ENCODE measurements at places on chromosomes 13 and 19. TPM values are rescaled to one million over a fixed set of nuclear protein-coding genes. Genes with fewer than 3 reads are reported as not detected.

- DNase-seq, result peak; percentile 65
- no peaks in the 10 kb centered on the region for H3K36me3 ChIP-seq
- no peak overlapping the region for H3K4me3 ChIP-seq
- peaks cover 16% of the 10 kb centered on the region for H3K27me3 ChIP-seq
These were observed 4.4 kb upstream of the KCNN4 start for GRCh38 chr19:43784981-43785808.

DNA sequence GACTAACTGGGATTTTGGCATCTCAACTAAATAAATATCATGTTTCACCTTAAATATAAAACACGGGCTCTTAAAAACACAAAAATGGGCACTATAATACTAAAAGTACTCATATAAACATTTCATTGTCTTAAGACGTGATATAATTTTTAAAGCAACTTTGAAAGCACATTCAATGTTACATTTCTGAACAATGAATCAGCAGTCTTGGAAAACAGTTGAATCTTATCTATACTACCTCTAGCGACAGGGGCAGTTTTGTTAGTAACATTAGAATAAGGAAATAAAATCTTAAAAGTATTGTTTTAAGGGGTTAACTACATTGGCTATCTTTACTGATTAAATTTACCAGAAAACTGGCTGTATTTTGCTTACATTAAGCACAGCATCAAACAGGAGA lies 156.9 kb downstream of the UGGT2 start:
- DNase-seq, result no peak
- H3K27me3 ChIP-seq, result no peaks in the 10 kb centered on the region
- no peaks in the 10 kb centered on the region for H3K4me1 ChIP-seq
- peaks cover 5% of the 10 kb centered on the region for H3K36me3 ChIP-seq
- no peak overlapping the region for H3K27ac ChIP-seq

DNA sequence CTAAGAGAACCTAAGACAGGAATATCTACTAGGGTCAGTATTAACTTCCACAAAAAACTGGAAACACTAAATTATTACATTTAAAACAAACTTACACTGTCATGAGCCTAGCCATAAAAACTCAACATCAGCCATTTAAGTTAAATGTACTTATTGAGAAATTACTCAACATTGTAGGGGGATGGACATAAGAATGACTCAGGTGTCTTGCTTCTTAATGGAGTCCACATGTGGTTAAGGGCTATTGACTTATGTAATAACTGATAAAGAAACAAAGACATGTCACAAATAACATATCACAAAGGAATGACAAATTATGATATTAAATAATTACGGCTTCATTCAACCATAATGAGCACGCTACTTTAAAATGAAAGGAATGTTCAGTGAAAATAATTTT lies 36.2 kb downstream of the CLDN10 start:
- H3K27ac ChIP-seq, result no peak overlapping the region
- no peaks in the 10 kb centered on the region for H3K36me3 ChIP-seq
- H3K27me3 ChIP-seq, result no peaks in the 10 kb centered on the region
- no peak overlapping the region for H3K4me3 ChIP-seq

DNA sequence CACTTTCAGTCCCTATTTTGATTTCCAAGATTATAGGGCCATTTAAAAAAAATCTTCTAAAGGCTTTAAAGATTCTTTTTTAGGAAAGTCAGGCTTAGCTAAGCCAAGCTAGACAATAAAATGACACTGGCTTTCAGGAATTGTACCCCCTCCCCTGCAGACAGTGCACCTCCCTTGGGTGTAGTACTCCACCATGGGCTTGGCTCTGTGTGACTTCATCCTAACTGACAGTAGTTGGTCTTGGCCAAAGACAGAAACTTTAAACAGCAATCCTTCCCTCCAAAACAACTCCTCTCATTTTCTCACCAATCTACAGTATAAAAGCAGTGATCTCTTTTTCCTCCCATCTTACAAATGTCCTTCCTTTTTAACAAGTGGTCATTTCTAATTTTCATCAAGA lies 283.0 kb downstream of the DNAJC15 start:
- no peak overlapping the region for H3K27ac ChIP-seq
- peaks cover 11% of the 10 kb centered on the region for H3K4me1 ChIP-seq
- no peaks in the 10 kb centered on the region for H3K27me3 ChIP-seq
- no peaks in the 10 kb centered on the region for H3K36me3 ChIP-seq
- DNase-seq, result no peak

- no peaks in the 10 kb centered on the region for H3K27me3 ChIP-seq
- peak overlapping the region; percentile 46 for H3K4me3 ChIP-seq
- peaks cover 6% of the 10 kb centered on the region for H3K4me1 ChIP-seq
- peak; percentile 66 for DNase-seq
- H3K36me3 ChIP-seq, result no peaks in the 10 kb centered on the region
These were observed 607 bp upstream of the SYNE4 start for GRCh38 chr19:36009220-36009619.

DNA sequence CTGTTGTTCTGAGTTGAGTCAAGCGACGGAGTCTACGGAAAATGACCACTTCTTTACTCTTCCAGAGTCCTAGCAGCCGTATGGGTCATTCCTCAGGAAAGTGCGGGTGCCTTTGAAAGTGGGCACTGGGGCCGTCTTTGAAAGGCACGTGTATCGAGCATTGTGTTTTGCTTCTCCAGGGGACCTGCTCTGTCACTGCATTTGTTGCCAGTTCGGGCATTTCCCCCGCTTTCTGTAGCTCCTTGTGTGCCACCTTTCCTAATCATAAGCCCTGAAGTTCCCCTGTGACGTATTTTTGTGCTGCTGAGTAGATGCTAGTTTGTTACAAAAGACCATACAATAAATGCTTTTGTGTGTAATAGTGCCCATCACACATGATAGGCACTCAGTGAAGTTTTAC lies 24.4 kb downstream of the SPATA13 start:
- no peaks in the 10 kb centered on the region for H3K4me1 ChIP-seq
- H3K4me3 ChIP-seq, result no peak overlapping the region
- H3K27ac ChIP-seq, result no peak overlapping the region
- H3K27me3 ChIP-seq, result no peaks in the 10 kb centered on the region
- DNase-seq, result no peak

DNA sequence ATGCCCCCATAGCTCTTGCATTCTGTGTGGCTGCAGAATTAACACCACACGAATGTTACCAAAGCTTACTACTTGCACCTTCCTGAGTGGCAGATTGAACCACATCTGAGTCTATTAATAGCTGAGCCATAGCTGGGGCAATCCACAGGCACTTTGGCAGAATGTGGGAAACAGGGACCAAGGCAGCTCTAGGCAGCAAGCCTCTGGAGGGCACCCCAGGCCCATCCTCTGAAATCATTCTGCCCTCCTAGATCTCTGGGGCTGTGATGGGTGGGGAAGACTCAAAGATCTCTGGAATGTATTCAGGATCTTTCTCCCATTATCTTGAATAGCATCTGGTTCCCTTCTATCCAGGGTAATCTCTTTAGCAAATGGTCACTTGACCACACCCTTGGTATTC lies 139.3 kb downstream of the TNFRSF19 start:
- no peak overlapping the region for H3K27ac ChIP-seq
- no peaks in the 10 kb centered on the region for H3K36me3 ChIP-seq
- no peaks in the 10 kb centered on the region for H3K27me3 ChIP-seq

GRCh38 chr13:78712831-78713230 lies 53.9 kb upstream of the OBI1 start:
- no peaks in the 10 kb centered on the region for H3K27me3 ChIP-seq
- no peak overlapping the region for H3K4me3 ChIP-seq
- no peaks in the 10 kb centered on the region for H3K4me1 ChIP-seq
- H3K27ac ChIP-seq, result no peak overlapping the region

- no peak overlapping the region for H3K4me3 ChIP-seq
- no peaks in the 10 kb centered on the region for H3K36me3 ChIP-seq
- no peaks in the 10 kb centered on the region for H3K4me1 ChIP-seq
- H3K27me3 ChIP-seq, result no peaks in the 10 kb centered on the region
These were observed 43.3 kb downstream of the SKA3 start for GRCh38 chr13:21133077-21133476.

DNA sequence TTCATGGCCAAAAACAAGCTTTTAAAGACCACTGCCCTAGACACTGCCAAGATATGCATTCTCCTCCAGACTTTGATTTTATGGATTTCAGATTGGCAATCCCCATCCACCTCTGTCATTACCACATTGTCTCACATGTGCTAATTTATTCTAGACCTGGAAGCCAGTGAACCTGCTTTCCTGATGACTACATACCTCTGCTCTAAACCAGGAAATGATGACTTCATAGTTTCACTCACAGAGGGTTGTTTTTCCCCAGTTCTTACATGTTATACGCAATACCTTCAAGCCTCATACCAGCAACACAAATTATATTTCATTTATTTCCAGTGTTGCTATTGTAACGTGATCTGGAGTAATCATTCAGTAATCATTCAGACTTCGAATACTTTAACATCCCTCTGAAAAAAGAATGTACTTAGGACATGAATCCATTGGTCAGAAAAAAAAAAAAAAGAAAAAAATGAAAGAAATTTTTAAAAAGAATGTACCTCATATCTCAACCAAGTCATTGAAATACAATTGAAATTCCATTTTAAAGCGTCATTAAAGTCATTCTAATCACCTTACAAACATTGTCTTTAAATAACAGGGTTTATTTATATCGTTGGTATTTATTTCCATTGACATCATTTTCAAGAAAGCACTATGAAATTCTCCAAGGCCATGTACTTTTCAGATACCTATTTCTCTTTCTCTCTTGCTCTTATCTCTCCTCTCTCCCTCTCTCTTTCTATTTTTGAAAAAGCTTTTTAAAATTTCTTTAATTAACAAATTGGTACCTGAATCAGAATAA lies 33.4 kb upstream of the KLF5 start:
- no peak overlapping the region for H3K27ac ChIP-seq
- no peaks in the 10 kb centered on the region for H3K27me3 ChIP-seq
- DNase-seq, result peak; percentile 1
- H3K4me1 ChIP-seq, result no peaks in the 10 kb centered on the region
- no peak overlapping the region for H3K4me3 ChIP-seq

The ZNF490 gene
- total RNA-seq, result 9.2 TPM

- no peak overlapping the region for H3K4me3 ChIP-seq
- no peaks in the 10 kb centered on the region for H3K27me3 ChIP-seq
- no peaks in the 10 kb centered on the region for H3K36me3 ChIP-seq
- no peak for DNase-seq
These were observed 13.8 kb downstream of the STK24 start for GRCh38 chr13:98563071-98563470.

The ZNF486 gene
- 6.4 TPM for total RNA-seq

GRCh38 chr19:21680671-21681070 lies 86.7 kb downstream of the ZNF100 start:
- H3K36me3 ChIP-seq, result no peaks in the 10 kb centered on the region
- H3K4me1 ChIP-seq, result no peaks in the 10 kb centered on the region
- no peak overlapping the region for H3K4me3 ChIP-seq
- no peaks in the 10 kb centered on the region for H3K27me3 ChIP-seq
- no peak for DNase-seq
- H3K27ac ChIP-seq, result no peak overlapping the region

The FARP1 gene
- total RNA-seq, result 78.9 TPM

- peak; percentile 79 for DNase-seq
- H3K36me3 ChIP-seq, result peaks cover 10% of the 10 kb centered on the region
- H3K27me3 ChIP-seq, result no peaks in the 10 kb centered on the region
- peak overlapping the region; percentile 99 for H3K27ac ChIP-seq
- H3K4me1 ChIP-seq, result peaks cover 58% of the 10 kb centered on the region
These were observed 966 bp downstream of the JUNB start for GRCh38 chr19:12792051-12792852.

GRCh38 chr13:94674609-94675348 lies 37.6 kb downstream of the SOX21 start:
- H3K4me1 ChIP-seq, result no peaks in the 10 kb centered on the region
- no peak overlapping the region for H3K4me3 ChIP-seq
- no peak for DNase-seq
- H3K27ac ChIP-seq, result no peak overlapping the region

- no peaks in the 10 kb centered on the region for H3K4me1 ChIP-seq
- H3K4me3 ChIP-seq, result no peak overlapping the region
- H3K27ac ChIP-seq, result no peak overlapping the region
- DNase-seq, result no peak
- no peaks in the 10 kb centered on the region for H3K36me3 ChIP-seq
These were observed 261.3 kb downstream of the ATP8A2 start for GRCh38 chr13:25633093-25633492.

- DNase-seq, result no peak
- H3K4me1 ChIP-seq, result no peaks in the 10 kb centered on the region
- H3K36me3 ChIP-seq, result no peaks in the 10 kb centered on the region
- H3K27ac ChIP-seq, result no peak overlapping the region
These were observed 2463.1 kb downstream of the PCDH9 start for GRCh38 chr13:64767054-64767453.

The IL4I1 gene
- total RNA-seq, result 2.4 TPM

DNA sequence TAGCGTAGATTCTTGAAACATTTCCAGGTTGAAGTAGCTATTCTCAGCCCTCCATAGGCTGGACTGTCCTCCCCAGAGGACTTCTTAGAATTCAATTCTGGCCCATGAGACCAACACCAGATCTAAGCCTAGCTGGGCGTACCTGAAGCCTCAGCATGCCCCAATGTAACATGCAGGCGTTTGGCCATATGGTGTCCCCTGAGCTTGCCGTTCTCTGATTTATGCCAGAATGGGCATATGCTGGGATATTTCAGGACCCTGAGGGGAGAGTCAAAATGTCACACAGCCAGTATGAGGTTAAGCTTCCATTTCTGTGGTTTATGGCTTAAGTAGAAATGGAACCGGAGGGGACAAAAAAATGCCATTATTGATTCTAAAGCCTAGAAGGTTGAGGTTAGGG lies 317.7 kb upstream of the OBI1 start:
- H3K27ac ChIP-seq, result no peak overlapping the region
- no peaks in the 10 kb centered on the region for H3K36me3 ChIP-seq
- no peak overlapping the region for H3K4me3 ChIP-seq
- H3K27me3 ChIP-seq, result no peaks in the 10 kb centered on the region
- no peak for DNase-seq

- H3K36me3 ChIP-seq, result peaks cover 23% of the 10 kb centered on the region
- H3K27ac ChIP-seq, result no peak overlapping the region
- H3K4me1 ChIP-seq, result no peaks in the 10 kb centered on the region
- H3K4me3 ChIP-seq, result no peak overlapping the region
- H3K27me3 ChIP-seq, result no peaks in the 10 kb centered on the region
These were observed 5.2 kb upstream of the CHAMP1 start for GRCh38 chr13:114309086-114309485.

DNA sequence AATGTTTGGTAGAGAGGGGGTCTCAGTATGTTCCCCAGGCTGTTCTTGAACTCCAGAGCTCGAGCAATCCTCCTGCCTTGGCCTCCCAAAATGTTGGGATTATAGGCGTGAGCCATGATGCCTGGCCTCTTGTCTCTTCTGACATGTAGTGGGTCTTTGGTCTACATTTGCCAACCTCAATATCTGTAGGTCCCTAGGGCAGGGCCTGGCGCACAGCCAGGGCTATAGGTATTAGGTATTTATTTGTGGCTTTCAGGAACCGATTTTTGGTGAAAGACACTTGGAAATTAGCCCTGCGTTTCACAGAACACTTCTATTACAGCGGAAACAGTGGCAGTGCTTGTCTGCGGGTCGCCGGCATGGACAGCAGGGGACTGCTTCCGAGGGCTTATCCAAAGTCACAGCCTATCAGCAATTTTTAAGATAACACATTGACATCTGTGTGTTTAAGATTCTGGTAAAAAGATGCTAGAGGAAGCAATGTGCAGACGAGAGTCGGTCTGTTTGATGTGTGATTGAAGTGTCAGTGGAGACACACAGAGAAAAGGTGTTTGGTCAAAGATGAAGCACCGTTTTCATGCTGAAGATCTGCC lies 14.5 kb downstream of the ZNF536 start:
- no peaks in the 10 kb centered on the region for H3K27me3 ChIP-seq
- no peak for DNase-seq
- H3K4me3 ChIP-seq, result no peak overlapping the region
- H3K36me3 ChIP-seq, result no peaks in the 10 kb centered on the region
- H3K4me1 ChIP-seq, result no peaks in the 10 kb centered on the region
- H3K27ac ChIP-seq, result no peak overlapping the region

Data from left lung (tissue), 14 donors.